Stimulated activated CD4-positive, alpha-beta T cell treated with anti-CD3 and anti-CD28 coated beads, TNF-alpha, amount 100 ng/mL, for 24 hours (primary cell): ENCODE measurements at places on chromosomes 3 and 15.

DNA sequence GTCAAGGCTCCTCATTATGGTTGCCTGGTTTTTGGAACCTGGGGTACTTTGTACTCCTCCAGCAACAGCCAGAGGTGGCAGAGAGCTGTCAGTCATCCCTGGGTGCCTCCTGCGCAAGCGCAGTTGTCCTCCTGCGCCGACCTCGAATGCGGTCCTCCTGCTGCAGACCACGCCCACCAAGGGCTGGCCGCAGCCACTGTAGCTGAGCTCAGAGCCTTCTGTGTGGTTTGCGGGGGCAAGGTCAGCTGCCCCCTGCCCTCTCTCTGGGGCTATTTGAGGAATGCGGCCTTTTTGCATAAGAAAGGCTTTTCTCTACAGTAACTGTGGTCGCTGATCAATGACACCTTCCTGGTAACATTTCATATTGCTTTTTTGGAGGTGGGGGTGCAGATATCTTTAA, 131.3 kb upstream of the SNRPN start:
- DNase-seq, result no peak

DNA sequence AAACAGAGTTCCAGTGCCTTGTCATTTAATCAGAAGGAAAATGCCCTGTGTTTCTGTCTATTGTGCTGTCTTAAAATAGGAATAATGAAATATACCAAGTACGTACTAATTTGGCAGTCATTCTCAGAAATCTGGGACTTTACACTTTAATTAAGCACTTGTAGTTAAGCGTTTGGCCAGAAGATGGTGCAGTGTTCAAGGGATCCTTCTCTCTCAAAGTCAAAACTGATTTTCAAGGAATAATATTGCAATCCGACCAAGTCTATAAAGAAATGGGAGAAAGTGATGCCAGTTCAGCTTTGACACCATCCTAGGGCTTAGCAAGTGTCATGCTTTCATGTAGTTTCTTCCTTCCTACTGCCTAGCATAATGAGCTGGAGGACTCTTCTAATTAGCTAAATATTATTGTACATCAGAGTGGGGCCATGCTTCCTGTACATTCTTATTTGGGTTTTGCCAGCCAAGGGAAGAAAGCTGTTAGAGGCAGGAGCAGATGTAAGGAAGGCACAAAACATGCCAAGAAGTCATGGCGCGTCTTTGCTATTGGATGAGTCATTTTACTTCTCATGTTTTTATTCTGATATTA, 64.8 kb downstream of the SAMMSON start:
- no peak for DNase-seq

DNA sequence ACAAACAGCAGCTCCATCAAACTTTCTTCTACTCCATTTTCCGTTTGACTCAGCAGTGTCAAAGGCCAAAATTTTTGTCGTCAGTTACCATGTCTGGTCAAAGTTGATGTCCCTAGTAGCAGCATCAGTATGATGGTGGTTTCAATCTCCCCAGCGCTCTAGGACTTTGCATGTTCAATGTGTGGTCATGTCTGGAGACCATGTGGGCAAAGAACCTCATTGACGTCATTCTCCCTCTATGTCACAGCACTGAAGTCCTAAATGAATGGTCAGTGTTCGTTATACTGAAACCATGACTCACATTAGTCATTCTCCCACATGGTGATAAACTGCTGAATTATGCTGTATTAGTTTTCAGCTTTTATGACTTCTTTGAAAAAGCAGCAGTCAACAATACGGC, 23.2 kb downstream of the SHC4 start:
- DNase-seq, result no peak

- DNase-seq, result no peak
These were observed 107.1 kb downstream of the OXSM start for GRCh38 chr3:25897019-25897418.

GRCh38 chr3:17967953-17968607, 225.6 kb upstream of the TBC1D5 start:
- DNase-seq, result no peak

DNA sequence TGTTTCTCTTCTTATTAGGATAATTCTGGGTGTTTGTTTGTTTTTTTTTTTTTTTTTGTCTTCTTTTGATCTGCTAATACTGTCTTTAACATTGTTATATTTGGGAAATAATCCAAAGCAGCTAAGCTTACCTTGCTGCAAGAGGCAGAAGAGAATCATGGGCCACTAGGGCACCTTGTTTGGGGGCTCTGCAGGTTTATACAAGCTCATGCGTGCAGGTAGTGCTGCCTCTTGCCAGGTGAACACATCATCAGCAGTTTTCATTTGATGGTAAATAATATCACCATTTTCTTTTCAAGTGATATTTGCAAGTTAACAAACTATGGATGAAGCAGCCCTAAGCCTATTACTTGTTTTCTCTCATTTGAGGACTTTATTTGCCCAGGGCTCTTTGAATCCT, 37.9 kb downstream of the MAP3K13 start:
- DNase-seq, result no peak

- DNase-seq, result no peak
These were observed 474.5 kb downstream of the RBMS3 start for GRCh38 chr3:29755416-29755815.

- peak; percentile 65 for DNase-seq
These were observed 6.6 kb upstream of the RAB11A start for GRCh38 chr15:65862682-65863081.

DNA sequence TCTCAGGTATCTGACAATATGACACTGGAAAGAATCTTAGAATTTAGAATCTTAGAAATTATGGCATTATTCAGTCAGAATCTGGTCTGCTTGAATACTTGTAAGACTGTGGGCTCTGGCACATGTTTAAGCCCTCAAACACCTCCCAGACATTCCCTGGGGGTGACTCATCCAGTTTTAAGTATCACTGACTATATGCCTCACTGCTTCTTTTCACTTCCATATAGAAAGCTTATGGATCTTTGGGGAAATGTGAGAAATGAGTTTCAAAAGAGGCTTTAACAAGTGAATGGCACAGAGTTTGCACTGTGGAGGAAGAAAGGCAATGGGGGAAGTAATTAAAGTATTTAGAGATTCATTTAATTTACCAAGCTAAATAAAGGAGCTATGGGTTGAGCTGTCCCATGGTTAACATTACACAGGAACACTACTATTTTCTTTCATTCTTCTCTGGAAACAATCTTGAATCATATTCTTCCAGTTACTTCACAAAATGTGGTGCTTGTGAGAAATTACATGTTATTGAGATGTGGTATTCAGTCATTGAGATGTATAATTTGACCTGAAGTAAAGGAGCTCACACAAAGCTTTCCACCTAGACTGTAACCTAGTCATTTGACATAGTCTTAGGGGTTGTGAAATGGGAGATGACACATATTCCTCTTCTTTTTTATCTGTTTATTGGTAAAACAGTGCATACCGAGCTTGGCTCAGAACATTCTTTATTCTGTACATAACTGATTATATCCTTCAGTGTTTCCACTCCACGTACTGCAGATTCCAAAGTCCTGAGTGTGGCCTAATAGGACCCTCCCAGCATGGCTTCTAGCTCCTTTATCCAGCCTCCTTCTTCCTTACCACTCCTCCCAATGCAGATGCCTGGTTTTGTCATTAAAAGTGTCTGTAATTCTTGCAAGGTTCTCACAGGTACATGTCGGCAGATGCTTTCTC, 544.6 kb upstream of the NECTIN3 start:
- DNase-seq, result no peak

DNA sequence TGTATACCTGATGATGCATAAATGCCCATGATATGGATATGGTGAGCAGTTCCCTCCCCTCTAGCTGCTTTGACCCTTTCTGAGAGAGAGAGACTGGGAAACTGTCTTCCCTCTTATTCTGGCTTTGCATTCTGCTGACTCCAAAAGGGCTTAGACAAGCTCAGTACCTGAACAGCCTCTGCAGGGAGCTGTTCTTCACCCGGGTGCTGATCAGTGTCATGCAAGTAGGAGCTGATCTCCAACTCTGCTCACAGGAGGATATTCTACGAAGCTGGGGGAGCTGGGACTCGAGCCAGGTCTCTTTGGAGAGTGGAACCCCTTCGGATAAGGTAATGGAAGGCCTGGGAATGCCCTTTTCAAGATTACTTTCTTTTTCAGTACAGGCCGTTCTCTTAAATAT, 237.1 kb downstream of the RYR3 start:
- no peak for DNase-seq

GRCh38 chr3:157639756-157640426, 136.7 kb upstream of the VEPH1 start:
- DNase-seq, result no peak

GRCh38 chr15:81376231-81376630, 2.2 kb upstream of the TMC3 start:
- DNase-seq, result no peak

GRCh38 chr3:48835650-48836366, 11.9 kb downstream of the PRKAR2A start:
- DNase-seq, result no peak

GRCh38 chr3:10596746-10597448, 91.5 kb upstream of the ATP2B2 start:
- DNase-seq, result no peak

- DNase-seq, result no peak
These were observed 131.6 kb upstream of the SGO1 start for GRCh38 chr3:20317616-20318015.

- no peak for DNase-seq
These were observed 22.2 kb downstream of the ZNF445 start for GRCh38 chr3:44455318-44455717.

DNA sequence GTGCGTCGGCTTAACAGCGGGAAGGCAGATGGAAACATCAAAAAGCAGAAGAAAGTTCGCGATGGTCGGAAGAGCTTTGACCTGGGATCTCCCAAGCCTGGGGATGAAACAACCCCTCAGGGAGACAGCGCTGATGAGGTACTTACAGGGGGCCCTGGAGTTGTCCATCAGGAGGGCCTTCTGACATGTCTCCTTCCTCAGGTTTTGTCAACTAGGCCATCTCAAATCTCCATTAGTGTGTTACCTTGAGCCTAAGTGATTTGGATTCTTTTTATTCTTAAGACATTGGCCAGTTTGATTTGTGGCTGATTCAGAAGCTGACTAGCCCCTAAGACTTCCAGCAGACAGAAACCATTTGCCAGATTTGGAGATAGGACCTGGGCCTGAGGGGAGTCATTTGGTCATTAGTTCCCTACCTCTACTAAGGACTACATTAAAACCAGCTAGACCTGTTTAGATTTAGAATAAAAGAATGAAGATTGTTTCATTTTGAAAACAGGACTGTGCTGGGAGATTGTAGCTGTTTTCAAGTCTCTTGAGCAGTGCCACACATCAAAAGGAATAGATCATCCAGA, 97.6 kb upstream of the UMPS start:
- DNase-seq, result no peak

DNA sequence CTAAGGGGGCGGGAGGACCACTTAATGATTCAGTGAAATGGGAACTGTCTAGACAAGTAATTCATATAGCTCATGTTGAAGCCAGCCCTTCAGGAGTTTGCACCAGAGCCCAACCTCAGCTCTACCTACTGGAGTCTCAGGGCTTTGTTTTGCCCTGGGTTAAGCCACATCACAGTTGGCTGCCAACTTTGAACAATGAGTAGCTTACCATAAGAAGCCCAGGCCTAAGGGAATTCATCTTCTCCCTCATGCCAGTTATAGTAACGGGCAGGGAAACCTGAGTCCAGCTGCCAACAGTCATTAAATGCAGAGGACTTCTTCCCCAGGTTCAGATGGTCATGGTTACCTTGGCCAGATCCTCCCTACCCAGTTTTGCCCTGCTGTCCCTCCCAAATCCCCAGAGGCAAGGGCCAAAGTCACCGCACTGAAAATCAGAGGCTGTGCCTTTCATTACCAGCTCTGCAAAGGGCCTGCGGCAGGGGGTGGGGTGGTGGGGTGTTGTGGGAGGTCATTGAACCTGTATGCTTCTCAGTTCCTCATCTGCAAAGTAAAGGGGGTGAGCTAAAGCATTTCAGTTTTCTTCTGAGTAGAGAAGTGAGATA, 302.2 kb upstream of the NR2E3 start:
- DNase-seq, result no peak

DNA sequence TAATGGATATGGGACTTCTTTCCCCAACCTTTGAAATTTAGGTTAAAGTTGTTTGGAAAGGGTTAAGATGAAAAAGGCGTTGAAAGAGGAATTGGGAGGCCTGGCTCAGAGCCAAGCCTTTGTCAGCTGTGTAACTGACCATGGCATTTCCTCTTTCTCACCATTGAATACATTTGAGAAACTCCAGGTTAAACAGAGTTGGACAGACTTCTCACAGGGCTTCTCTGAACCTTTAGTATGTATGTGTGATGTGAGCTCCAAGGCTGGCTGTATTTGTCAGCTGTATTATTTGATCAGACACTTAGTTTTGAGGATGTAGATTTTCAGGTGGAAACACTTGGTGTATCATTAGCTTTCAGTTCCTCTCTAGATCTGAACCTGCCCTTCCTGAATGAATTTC, 136.4 kb upstream of the GOLGA6L4 start:
- no peak for DNase-seq

- DNase-seq, result no peak
These were observed 605.9 kb downstream of the ROBO1 start for GRCh38 chr3:79161941-79162340.

DNA sequence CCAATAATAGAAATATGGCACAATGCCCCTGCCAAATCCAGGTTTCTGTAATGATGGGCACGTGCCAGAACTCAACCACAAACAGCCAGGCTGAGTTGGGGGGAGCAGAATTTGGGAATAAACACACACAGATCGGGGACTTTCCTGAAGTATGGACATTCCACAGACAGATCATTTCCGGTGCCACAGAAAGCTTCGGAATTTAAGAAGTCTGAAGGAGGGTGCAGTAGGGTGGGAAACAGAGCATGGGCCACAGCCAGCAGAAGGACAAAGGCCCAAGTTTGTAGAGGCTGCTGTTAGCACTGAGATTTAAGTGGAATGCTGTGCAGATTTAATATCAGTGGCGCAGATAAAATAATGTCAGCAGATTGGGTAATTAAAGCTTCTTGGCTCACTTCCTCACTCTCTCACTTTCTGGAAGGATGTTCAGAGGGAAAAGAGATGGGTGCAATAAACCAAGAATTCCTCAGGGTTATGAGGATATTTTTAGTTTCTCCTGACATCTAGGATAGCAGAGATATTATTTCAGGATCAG, 67.4 kb downstream of the MYLK start:
- DNase-seq, result no peak

DNA sequence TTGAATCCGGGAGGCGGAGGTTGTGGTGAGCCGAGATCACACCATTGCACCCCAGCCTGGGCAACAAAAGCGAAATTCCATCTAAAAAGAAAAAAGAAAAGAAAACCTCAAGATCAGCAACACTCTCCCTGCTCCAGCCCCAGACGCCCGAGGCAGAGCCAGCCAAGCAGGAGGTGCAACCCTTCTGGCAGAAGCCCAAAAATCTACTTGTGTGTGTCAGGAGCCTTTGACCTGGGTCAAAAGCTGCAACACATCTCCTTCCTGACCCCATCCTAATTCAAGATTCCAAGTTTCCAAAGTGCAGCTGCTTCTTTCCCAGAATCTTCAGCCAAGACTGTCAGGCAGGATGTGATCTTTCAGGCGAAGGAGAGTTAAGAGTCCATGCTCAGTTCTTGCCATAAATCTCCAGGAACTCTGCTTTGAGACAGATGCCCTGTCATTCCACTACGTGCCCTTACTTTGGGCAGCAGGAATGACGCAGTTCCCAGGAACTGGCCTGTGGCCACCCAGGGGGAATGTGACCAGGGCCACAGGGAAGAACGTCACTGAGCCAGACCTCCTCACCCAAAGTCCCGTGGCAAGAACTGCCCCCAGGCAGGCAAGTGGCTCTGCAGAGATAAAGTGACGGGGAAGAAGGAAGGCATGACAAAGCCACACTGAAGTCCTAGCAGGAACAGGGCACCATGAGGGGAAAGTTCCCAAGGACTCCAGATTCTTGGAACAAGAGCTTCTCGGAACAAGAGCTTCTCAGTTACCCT, 39.4 kb downstream of the SH3BP5 start:
- no peak for DNase-seq

- DNase-seq, result no peak
These were observed 24.1 kb downstream of the SLC24A5 start for GRCh38 chr15:48144889-48145288.

- no peak for DNase-seq
These were observed 74.1 kb downstream of the CMSS1 start for GRCh38 chr3:99891610-99892285.
